PC-3 (cell line): ENCODE measurements at places on chromosomes 5 and 9.
A peak's percentile ranks its signal among the peaks of the same experiment; 100 is the strongest.

- DNase-seq = no peak
Observed at GRCh38 chr5:1754531-1755220, 45.0 kb downstream of the MRPL36 start.

GRCh38 chr9:125748446-125749099, 1.4 kb downstream of the PBX3 start:
- no peak for DNase-seq

DNA sequence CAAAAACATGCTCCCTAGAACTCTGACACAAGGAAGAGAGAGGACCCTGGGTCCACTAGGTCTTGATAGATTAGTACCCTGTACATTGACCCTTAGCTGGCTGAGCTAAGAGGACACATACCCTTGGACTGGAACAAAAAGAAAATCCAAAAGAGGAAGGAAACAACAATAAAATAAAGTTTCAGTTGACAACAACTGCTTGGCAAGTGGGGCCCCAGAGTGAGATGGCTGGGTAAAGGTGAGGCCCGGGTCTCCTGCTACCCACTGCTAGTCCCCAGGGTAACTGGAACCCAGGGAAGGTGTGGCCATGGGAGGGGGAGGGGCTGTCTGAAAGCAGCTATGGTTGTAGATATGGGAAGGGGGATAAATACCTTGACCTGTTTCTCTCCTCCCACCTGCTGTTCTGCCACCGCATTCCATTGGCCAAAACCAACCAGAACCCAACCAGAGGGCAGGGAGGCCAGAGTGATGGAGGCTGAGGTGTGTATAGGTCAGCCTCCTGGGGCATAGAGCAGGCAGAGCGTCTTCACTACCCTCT, 11.7 kb downstream of the TAL2 start:
- no peak for DNase-seq

GRCh38 chr5:39423331-39423751, 1.4 kb downstream of the DAB2 start:
- peak; percentile 34 for DNase-seq

GRCh38 chr9:19440823-19441580, 32.2 kb downstream of the ACER2 start:
- DNase-seq = no peak

- DNase-seq = no peak
Observed at GRCh38 chr5:14202462-14202861, 59.3 kb downstream of the TRIO start.

DNA sequence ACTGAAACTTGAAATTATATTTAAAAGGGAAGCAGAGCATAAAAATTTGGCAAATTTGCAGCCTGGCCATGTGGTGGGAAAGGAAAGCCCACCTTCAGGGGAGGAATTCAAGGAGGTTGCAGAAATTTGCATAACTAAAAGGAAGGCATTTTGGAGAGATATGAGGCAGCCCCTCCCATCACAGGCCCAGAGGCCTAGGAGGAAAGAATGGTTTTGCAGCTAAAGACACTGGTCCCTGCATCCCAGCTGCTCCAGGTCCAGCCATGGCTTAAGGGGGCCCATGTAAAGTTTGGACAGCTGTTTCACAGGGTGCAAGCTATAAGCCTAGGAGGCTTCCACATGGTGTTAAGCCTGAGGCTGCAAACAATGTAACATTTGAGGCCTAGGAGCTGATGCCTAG, 212.5 kb downstream of the NNT start:
- no peak for DNase-seq

GRCh38 chr5:144275329-144275728, 104.7 kb downstream of the KCTD16 start:
- no peak for DNase-seq

- DNase-seq = no peak
Observed at GRCh38 chr5:170427672-170428236, 38.6 kb upstream of the KCNMB1 start.

GRCh38 chr5:72271702-72272101, 48.3 kb downstream of the MRPS27 start:
- no peak for DNase-seq

DNA sequence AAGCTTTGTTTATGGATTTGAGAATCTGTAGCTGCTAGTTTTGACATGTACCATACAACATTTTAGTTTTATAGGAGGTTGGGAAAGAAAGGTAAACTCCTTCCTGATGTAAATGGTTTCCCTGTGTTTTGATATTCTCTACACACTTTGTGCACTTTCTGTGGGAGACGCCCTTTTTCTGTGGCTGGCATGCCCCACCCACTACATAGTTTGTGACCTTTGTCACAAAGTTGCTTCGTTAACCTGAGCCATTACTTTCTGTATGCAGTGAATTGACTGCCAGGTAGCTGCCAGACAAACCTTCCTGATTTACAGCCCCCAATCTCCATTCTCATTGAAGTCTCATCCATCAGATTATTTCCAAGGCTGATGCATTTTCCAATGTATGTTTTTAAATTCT, 90.6 kb downstream of the NLN start:
- peak; percentile 49 for DNase-seq

- no peak for DNase-seq
Observed at GRCh38 chr5:82586181-82586580, 308.0 kb upstream of the RPS23 start.

GRCh38 chr5:170312666-170313065, 15.1 kb upstream of the LCP2 start:
- no peak for DNase-seq

DNA sequence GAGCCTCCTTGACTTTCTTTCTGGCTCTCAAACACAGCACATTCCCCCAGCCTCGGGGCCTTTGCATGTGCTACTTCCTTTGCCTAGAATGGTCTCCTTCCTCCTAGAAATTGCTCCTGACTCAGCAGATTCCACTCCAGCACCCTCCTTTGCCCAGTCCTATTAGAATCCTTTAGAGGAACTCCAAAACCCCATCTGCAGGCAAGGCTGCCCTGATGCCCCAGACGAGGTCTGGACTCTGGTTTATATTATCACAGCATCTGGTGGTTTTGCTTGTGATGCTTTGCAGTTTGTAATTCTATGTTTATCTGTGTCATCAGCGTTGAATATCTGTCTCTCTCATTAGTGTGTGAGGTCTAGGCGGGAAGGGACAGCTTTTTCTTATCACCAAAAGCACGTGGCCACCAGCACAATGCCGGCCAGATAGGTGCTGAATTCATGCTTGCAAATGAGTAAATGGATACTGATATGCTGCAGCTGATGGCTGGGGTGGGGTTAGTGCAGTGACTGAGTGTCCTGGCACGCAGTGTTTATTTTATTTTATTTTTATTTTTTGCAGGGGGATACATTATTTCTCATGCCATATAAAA, 30.0 kb upstream of the ANKH start:
- no peak for DNase-seq

GRCh38 chr5:89597878-89598277, 714.9 kb upstream of the MEF2C start:
- no peak for DNase-seq

DNA sequence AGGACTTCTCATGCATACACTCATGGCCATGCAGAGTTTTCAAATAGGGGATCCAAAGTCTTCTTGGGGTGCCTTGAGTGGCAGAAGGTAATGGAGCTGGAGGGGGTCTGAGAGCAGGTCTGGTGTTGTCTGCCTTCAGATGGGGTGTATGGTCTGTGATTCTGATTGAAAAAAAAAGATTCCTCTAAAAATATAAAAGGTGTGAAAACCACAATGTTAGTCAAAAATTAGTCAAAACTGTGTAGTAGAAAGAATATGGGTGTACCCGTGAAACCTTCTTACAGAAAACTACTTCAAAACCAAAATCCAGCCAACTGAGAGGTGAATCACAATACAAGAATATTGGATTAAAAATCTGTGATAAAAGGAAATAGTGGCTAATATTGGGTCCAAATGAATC, 20.1 kb downstream of the DOCK2 start:
- DNase-seq = no peak

GRCh38 chr9:110777196-110777875, 108.7 kb downstream of the MUSK start:
- no peak for DNase-seq

DNA sequence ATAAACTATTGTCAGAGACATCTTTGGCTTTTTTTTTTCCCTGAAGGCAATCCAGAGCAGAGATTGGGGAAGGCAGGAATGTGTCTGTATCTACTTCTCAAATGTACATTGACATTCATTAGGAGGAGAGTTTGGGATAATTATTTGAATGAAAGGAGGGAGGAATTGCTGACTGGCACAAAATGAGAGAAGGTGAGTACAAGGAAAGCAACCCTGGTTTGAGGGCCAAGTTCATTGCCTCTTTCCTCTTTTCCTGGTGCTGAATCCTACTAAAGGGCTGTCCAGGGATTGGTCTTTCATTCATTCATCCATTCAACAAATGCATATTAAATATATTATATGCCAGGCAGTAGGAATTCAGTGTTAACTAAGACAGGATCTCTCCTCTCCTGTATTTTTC, 18.8 kb upstream of the ANKHD1 start:
- DNase-seq = no peak

- DNase-seq = no peak
Observed at GRCh38 chr5:55520117-55520839, 14.5 kb downstream of the PLPP1 start.

GRCh38 chr9:114864471-114864870, 58.6 kb upstream of the TNFSF15 start:
- no peak for DNase-seq

- DNase-seq = no peak
Observed at GRCh38 chr9:107612136-107612535, 122.6 kb upstream of the KLF4 start.

GRCh38 chr5:105639068-105639467, 2031.7 kb downstream of the EFNA5 start:
- no peak for DNase-seq

- DNase-seq = no peak
Observed at GRCh38 chr9:93023521-93023815, 35.0 kb upstream of the SUSD3 start.

GRCh38 chr9:80378669-80379293, 807.0 kb downstream of the TLE4 start:
- peak; percentile 71 for DNase-seq

GRCh38 chr9:35085078-35085477, 5.3 kb upstream of the FANCG start:
- DNase-seq = no peak

DNA sequence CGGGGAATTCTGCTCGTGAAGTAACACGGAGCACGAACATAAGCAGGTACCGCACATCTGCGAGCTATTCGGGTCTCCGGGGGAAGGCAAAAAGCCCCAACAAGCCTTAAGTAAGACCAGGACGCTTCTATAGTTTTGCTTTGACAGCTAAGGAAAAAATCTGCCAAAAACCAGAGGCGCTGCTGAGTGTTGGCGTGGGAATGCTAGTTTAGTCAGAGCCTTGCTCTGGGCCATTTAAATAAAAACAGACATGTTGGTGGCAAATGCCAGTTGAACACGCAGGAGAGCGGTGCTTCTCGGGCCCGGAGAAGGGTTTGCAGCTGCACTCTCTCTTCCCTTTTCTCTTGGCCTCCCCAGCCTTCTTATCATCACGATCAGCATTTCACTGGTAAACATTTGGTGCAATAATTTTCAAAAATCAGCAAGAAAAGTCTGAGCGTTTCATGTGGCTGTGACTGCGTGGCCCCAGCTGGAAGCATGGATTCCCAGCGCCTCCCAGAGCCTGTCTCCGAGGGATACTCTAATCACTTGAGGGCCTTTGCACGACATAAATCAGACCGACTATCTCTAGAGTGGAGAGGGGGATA, 6.4 kb upstream of the NOTCH1 start:
- DNase-seq = peak; percentile 13

GRCh38 chr9:22054076-22054475, 45.0 kb upstream of the CDKN2B start:
- DNase-seq = no peak

- no peak for DNase-seq
Observed at GRCh38 chr5:135232958-135233357, 166.1 kb downstream of the MACROH2A1 start.

DNA sequence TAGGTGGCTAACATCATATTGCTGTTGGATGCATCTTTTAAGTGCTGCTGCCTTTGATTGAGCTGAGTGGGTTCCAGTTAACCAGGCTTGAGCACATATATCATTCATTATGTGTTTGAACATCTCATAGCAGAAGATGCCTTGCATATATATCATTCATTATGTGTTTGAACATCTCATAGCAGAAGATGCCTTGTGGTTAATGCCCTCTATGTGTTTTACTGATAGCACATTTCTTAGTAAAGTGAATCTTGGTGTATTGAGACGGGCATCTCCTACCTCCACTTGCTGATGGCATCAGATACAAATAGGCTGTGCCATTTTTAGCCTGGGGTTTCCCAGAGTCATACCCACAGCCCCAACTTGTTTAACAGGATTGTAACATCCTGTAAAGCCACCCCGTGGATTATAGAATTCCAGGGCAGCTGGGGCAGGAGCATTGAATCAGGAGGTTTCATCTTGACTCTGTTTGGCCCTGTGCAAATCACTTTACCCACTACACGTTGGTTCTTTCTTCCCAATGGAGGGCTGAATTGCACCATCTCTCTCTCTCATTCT, 26.5 kb downstream of the MTAP start:
- peak; percentile 69 for DNase-seq

DNA sequence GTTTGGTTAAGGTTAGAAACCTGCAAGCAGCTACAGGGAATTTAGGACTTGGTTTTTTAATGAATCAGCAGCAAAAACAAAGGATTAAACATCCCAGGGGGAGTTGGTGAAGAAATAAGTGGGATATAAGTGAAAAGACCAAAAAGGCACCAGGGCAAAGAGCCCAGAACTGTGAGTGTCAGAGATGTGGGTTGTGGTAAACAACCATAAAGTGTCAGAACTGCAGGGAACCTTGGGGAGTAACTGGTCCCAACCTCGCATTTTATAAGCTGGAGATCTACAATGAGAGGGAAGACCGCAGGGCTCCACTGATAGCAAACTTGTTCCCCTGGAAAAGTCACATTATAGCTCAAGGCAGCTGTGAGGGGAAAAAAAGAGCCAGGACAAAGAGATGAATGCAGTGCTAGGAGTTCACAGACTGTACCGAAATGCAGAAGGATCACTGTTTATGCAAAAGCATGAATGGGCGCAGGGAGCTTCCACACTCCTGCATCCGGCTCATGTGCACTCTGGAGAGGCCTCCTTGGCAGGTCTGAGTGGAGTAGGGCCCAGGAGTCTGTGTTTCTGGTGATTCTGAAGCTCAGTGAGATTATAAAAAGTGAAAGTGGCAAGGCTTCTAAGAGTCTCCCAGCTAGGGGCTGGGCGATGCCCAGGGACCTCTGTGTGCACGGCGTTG, 156.3 kb downstream of the GOLPH3 start:
- no peak for DNase-seq

- peak; percentile 35 for DNase-seq
Observed at GRCh38 chr9:121720311-121721057, 69.0 kb downstream of the DAB2IP start.

GRCh38 chr5:35302544-35302943, 72.3 kb upstream of the PRLR start:
- no peak for DNase-seq
